ENCODE measurements at places on chromosomes 13 and 19.

DNA sequence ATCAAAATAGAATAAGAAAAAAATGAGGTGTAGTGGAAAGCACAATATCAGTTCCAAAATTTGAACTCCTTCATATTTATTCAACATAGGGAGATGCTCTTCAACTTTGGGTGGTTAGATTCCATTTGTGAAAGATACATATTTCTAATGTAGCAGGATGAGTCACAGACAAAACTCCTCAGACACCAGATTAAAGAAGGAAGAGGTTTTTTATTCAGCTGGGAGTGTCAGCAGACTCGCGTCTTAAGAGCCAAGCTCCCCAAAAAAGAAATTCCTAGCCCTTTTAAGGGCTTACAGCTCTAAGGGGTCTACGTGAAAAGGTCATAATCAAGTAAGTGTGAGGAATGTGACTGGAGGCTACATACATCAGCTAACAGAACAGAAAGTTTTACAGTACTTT, 6.8 kb upstream of the ZNF765 start:
- DNase-seq: no peak

DNA sequence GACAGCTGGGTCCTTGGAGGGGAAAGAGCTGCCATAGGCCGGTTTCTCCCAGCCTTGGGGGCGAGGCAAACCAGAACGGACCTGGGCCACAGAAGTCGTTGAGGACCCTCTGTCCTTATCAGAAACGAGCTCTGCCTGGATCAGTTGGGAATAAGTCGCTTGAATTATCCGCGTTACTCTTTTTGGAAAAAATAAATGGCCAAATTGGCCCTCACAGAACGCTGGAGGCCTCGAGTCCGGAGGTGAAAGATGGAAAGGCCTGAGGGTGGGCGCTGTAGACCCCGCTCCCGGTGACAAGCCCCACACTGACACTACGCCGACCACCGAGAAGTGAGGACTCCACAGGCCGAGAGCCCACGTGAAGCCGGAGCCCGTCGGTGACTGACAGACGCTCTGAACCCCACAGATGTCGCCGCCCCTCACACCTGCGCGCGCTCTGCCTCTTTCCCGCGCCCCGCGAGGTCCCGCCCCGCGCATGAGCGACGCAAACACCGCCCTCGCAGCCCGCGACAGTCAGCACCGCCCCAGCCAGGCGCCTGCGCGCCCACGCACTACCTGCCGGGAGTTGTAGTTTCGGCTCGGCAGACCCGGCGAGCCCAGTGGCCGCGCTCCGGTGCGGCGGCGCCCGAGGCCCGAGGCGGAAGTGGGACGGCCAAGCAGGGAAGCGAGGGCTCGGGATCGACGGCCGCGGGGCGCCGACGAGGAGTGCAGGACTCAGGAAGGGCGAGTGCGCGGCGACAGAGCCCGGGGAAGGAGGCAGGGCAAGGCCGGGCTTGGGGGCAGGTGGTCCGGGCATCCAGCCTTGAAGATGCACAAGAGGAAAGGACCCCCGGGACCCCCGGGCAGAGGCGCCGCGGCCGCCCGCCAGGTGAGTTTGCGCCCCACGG, at the start of the genes BRME1 and CC2D1A:
Gene BRME1 (minus strand): TSS at position 484 of the 887 bp plus-strand sequence. CDS start 1,225 bp downstream, outside the sequence.
Gene CC2D1A (plus strand): TSS at position 568 of the 887 bp plus-strand sequence. CDS start 241 bp downstream, at position 809.
- peak; percentile 38 for DNase-seq

GRCh38 chr13:97758317-97758716, 195.2 kb upstream of the IPO5 start:
- no peak for DNase-seq

- no peak for DNase-seq
Measured at GRCh38 chr13:110014719-110015118, 228.3 kb upstream of the IRS2 start.

GRCh38 chr13:26785838-26786630, 25.4 kb upstream of the GPR12 start:
- DNase-seq: no peak

DNA sequence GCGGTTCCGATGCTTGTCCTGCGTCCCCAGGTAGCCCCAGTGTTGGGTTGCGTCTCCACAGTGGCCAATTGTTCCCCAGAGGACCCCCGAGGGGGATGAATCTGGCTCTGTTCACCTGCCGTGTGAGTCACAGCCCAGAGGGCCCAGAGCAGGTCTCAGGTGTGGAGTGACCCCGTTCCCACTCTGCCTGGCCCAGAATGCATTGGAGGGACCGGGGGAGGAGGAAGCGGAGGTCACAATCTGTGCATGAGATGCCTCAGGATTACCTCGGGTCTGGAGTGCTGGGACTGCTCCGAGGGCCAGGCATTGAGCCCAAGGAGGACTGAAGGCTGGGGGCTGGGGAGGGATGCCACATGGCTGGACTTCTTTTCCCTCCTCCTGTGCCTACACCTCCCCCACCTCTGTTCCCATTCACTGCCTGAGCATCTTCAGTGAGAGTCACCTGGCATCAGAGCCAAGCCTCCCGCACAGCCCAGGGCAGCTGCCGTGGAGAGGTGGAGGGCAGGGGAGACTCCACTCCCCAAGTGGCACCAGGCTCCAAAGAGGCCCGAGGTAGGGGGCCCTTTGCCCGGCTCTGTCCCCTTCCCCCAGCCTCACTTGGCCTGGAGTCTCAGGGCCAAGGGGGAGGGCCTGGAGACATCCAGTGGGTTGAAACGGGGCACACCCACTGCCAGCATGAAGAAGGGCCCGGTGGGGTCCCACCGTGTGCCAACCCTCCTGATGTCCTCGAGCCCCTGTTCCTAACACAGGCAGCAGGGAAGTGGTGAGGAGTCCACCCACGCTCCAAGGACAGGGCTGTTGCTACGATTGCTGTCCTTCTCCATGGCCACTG, 81.1 kb downstream of the CHST8 start:
- DNase-seq: no peak
